GDM1 (cell line): ENCODE measurements at places on chromosomes 2 and 18.

GRCh38 chr2:220162320-220162719 lies 534.9 kb downstream of the SLC4A3 start:
- no peak for DNase-seq

DNA sequence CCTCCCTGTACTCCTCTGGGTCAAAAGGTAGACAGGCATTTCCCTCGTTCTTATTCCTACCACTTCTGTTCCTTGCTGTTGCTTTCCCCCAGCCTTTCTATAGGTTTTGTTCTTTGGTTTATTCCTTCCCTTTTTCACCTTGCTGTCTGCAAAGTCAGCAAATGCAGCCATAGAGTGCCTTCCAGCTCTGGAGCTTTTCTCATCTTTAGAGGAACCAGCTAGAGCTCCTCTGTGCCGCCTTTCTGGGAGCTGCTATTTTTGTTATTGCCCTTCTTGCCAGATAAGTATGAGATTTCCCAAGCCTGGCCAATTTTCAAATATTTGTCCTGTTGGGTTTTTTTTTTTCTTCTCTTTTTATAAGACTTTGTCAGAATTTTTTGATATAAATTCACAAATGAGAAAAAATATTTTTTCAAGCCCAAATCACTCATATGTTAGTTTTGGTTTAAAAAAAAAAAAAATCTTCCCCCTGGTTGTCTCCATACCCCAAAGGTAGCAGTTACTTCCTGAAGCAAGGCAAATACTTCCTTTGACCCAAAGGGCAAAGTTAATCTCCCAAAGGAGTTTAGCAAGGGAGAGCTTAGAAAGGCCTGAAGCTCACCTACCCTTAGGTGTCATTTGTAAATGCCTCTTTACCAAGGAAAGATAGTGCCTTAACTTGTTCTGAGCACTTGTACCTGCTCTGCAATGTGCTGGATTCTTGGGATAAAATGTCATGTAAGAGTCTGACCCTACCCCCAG lies 5.1 kb upstream of the TTC27 start:
- no peak for DNase-seq

- no peak for DNase-seq
Measured at GRCh38 chr18:3675446-3675845, 225.5 kb downstream of the TGIF1 start.

DNA sequence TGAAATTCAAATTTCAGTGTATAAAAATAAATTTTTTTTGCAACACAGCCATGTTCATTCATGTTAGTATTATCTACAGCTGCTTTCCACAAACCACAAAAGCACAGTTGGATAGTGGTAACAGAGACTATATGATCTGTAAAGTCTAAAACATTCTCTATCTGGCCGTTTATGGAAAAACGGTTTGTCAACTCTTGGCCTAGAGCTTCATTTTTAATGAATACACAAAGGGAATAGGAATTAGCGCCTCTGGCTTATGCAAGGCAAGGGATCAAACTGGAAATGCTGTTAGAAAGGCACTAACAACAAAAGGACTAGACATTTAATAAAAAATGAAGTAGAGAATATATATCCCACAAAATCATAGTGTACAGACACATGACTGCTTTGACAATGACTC lies 211.9 kb downstream of the EXOC6B start:
- no peak for DNase-seq

GRCh38 chr2:41720331-41721251 lies 327.2 kb upstream of the PKDCC start:
- DNase-seq, result no peak

GRCh38 chr18:725646-726045 lies 13.2 kb upstream of the ENOSF1 start:
- no peak for DNase-seq

DNA sequence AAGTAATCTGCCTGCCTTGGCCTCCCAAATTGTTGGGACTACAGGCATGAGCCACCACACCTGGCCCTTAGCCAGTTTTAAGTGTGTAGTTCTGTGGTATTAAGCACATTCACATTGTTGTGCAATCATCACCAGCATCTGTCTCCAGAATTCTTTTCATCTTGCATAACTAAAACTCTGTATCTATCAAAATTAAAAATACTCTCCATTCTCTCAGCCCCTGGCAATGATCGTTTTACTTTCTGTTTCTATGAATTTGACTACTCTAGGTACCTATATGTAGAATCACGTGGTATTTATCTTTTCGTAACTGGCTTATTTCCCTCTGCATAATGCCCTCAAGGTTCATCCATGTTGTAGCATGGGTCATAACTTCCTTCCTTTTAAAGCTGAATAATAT lies 45.5 kb upstream of the CAVIN2 start:
- no peak for DNase-seq

- no peak for DNase-seq
Measured at GRCh38 chr2:109266496-109266895, 137.5 kb downstream of the SH3RF3 start.

GRCh38 chr2:228037915-228038314 lies 143.6 kb downstream of the SPHKAP start:
- DNase-seq, result no peak

- no peak for DNase-seq
Measured at GRCh38 chr18:37409878-37410277, 155.7 kb downstream of the CELF4 start.

DNA sequence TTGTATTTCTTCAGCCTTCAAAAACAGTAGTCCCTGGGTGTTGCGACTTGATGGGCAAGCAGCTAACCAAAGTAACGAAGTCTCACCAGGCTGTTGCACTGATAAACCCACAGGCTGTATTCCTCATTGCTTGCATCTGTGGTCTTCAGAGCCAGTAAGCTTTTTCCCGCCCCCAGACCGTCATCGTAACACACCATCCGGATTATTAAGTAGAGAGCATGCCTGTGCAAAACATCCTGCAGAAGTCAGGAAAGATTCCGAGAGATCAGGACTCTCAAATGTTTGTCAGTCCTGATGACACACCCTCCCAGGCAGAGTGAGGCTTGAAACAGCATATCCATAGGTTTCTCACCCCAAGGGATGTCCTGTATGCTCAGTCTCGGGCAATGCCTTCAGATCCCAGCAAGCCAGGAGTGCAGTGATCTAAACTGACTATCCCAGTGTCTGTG lies 15.9 kb downstream of the ITGB1BP1 start:
- DNase-seq, result no peak

- no peak for DNase-seq
Measured at GRCh38 chr2:178247250-178247649, 52.9 kb downstream of the OSBPL6 start.

GRCh38 chr2:7661502-7661901 lies 744.3 kb downstream of the RNF144A start:
- no peak for DNase-seq

- DNase-seq, result peak; percentile 10
Measured at GRCh38 chr2:65264821-65265670, 37.4 kb downstream of the ACTR2 start.

GRCh38 chr2:111900859-111901258 lies 2.5 kb downstream of the MERTK start:
- peak; percentile 23 for DNase-seq

GRCh38 chr2:10919410-10919770 lies 7.7 kb downstream of the KCNF1 start:
- DNase-seq, result no peak

GRCh38 chr2:181022652-181023051 lies 42.2 kb downstream of the UBE2E3 start:
- no peak for DNase-seq

GRCh38 chr2:197628043-197628500 lies 47.3 kb downstream of the RFTN2 start:
- DNase-seq, result no peak

DNA sequence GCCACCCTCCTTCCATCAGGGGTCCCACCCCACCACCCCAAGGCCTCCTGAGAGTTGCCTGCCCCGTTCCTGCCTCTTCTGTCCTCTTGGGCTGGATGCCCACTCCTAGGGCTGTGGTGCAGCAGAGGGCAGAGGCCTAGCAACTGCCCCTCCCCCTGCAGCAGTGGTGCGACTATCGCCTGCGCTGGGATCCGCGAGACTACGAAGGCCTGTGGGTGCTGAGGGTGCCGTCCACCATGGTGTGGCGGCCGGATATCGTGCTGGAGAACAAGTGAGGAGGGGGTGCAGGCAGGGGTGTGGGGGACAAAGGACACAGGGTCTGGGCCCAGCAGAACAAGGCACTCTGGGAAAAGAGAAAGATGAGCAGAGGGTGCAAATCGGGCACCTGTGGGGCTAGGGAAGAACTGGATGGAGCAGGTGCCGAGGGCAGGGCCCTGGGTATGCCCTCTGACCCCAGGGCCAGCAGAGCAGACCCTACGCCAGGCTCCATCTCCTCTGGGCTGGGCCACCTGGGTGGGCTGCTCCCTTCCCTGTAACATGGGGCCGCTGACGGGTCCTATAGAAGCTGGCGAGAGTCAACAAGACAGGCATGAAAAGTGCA lies 1.0 kb downstream of the CHRNG start:
- no peak for DNase-seq

DNA sequence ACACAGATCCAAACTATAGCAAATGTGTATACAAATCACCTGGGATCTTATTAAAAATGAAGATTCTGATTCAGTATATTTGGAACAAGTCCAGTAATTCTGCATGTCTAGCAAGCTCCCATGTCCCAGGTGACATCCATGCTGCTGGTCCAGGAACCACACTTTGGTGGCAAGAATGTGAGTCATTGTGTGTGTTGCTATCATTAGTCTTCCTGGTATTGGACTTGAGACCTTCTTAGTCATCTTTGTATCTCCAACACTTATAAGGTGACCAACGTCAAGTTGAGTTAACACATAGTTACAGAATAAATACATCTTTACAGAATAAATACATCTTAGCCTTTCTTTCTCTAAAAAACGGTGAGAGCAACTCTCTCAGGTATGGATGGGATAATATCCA lies 107.9 kb upstream of the NDUFV2 start:
- no peak for DNase-seq

- no peak for DNase-seq
Measured at GRCh38 chr2:152718909-152719645, 657 bp downstream of the ARL6IP6 start.

DNA sequence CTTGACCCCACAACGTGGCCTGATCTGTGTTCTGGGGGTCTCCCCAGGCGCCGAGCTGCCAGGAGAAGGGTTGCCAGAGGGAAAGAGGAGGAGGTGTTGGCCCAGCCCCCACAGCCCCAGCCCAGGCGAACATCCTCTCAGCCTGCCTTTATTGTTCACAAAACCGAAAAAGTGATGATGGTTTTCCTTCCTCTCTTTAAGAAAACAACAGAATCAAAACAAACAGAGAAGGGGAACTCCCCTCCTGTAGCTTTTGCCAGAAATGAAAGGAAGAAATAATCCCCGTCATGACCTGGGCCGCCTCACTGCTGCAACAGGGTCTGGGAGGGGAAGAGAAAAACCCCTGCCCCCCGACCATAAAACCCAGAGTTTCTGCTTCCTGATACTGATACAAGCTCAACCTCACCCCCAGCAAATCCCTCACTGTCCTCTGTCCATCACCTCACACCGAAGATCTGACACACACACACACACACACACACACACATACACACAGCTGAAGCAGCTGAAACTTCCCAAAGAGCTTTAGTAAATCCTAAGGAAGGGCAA lies 52.0 kb downstream of the ZFP36L2 start:
- peak; percentile 66 for DNase-seq

GRCh38 chr18:59127047-59127446 lies 12.6 kb upstream of the SEC11C start:
- DNase-seq, result no peak

DNA sequence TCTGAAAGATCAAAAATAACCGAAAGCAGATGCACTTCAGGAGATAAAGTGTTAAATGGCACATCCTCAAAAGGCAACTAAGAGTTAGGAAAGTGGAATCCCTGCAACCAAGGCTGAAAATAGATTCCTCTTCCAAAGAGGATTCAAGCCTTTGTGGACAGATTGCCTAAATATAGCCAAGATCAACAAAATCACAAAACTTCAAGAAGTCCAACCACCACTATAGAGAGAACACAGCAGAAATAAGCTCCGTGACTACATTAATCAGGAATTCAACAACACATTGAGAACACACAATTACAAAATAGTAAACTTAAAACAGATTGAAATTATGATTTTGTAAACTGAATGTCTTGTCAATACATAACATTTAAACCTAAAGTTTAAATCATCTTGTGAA lies 165.7 kb downstream of the LNPK start:
- no peak for DNase-seq

- no peak for DNase-seq
Measured at GRCh38 chr18:48780913-48781162, 169.9 kb downstream of the SMAD7 start.

GRCh38 chr2:100820523-100821254 lies 750 bp downstream of the NPAS2 start:
- no peak for DNase-seq

GRCh38 chr2:241049739-241050623 lies 51.6 kb downstream of the SNED1 start:
- no peak for DNase-seq

DNA sequence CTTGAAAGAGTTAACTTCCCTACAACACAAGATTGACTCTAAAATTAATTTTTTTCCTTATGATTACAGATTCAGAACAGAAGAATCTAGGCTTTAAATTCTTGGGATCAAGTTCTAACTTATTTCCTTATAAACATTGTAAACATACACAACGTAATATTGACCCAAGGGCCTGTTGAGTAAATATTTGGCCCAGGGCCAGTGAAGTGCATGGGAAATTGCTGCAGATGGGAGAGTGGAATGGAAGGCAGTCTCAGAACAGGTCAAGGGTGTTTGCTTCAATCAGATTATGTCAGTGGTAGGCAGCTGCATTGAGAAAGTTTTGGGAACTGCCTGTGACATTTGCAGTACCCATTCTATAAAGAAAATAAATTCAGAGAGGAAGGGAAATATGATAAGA lies 137.6 kb downstream of the MYO1B start:
- no peak for DNase-seq
